SK-N-MC (cell line): ENCODE measurements at places on chromosomes 7 and 10.

DNA sequence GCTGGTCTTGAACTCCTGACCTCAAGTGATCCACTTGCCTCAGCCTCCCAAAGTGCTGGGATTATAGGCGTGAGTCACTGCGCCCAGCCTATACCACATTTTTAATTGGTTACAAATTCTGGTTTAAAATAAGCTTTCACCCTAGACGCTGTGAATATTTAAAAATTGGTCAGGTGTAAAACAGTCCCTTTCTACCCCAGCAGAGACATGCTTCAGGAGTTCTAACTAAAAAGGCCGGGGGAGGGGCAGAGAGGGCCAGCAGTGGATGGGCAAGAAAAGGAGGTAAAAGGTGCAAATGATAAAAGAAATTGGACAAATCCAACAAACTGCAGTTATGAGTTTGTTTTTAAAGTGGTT lies 70.0 kb downstream of the WAPL start:
- no peak for DNase-seq

DNA sequence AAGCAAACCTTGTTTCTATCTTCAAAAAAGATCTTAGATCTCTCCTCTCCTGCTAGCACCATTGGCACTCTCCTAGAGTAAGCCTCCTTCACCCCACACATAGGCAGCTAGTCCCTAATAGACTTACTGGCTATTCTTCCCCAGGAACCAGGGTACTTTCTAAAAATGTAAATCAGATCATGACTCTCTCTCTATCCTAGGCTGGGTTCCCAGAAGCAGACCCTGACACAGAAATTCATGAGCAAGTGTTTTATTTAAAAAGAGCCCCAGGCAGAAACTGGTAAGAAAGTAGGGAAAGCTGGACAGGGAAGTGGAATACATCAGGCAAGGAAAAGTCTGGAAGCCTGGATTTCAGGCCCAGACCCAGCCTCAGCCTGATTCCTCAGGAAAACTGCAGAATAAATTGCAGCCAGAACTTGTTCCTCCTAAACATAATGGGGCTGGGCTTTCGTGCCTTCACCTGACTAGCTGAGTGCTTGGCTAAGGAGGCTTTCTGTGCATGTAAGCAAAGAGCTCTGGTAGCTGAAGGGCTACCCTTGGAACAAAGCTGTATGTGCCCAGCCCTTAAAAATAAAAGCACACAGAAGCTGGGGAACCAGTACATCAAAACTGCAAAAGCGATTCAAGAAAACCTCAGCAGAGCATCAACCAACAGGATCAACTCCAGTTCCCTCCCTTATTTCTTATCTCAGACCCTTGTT lies 18.8 kb upstream of the SORBS1 start:
- no peak for DNase-seq

DNA sequence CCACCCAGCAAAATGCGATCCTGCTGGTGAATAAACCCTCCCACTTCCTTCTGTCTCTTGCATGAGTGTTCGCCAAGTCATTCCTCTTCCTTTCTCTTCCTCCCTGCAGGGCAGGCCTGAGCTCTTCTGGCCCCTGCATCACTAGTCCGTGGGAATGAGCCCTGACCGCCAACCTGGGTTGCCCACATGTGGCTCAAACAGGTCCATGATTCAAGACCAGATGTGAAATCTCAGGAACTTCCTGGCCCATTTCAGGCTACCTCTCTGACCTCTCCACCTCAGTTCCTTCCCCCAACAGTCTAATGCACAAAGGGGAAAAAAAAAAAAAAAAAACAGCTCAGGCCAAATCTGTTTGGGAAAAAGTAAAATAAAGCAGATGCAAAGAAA lies 5.4 kb upstream of the YWHAG start:
- no peak for DNase-seq

DNA sequence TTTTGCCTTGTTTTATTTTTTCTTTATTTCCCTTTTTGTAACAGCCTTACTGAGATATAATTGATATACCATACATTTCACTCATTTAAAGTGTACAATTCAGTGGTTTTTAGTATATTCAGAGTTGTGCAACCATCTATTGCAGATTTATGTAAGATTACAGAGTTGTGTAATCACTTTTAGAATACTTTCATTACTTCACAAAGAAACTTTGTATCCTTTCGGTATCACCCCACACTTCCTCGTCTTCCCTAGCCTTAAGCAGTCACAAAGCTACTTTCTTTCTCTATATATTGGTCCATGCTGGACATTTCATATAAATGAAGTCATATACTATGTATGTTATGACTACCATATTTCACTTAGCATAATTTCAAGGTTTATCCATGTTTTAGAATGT lies 74.6 kb downstream of the ATRNL1 start:
- DNase-seq: no peak

DNA sequence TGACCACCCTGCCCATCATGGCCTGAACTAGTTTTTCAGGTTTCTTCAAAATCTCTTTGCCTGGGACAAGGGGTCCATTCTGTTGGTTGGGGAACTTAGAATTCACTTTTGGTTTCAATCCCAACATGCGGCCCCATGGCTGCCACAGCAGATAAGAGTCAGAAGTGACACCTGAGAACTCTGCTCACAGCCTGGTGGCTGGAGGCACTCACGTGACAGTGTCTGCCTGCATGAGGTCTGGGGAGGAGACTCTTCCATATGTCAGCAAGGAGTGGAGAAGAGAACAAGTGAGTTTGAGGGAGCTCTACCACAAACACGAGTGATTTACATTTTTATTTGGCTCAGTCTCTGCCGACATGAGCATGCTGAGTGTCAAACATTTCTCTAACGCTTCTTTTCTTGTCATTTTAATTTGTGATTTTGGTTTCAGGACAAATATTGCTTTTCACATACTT lies 370.4 kb downstream of the TNS3 start:
- DNase-seq: no peak

GRCh38 chr7:158384746-158385145 lies 202.9 kb downstream of the PTPRN2 start:
- DNase-seq: no peak

- no peak for DNase-seq
These were observed 30.8 kb downstream of the MTURN start for GRCh38 chr7:30165590-30165989.

GRCh38 chr7:156918635-156919034 lies 25.7 kb upstream of the LMBR1 start:
- no peak for DNase-seq

DNA sequence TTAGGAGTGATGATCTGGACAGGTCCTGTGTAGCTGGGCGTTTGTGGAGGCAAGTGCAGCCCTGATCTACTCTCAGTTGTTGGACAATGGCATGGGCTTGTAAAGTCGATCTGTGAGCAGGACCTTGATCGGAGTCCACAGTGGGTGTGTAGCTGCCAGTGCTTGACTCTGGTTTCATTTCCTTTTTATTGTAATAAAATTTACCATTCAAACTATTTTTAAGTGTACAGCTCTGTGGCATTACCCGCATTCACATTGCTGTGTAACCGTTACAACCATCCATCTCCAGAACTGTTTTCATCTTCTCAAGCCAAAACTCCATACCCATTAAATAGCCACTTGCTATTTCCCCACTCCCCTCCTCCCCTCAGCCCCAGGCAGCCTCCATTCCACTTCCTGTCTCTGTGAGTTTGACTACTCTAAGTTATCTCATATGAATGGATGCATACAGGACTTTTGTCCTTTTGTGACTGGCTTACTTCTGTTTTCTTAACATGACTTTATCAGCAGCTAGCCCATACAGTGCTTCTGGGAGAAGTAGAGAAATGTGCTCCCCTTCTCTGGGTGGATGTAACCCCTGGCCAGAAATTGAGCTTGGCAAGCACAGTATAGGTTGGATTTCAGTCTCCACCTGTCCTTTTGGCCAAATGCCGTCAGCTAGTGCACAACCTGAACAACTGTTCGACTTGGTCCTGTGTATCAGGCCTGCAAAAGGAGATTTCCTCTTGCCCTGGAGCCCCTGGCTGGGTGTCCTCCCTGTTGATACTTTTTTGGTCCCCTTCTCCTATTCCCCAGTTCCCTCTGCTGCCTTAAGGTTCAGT lies 180.0 kb downstream of the LRMDA start:
- DNase-seq: no peak

DNA sequence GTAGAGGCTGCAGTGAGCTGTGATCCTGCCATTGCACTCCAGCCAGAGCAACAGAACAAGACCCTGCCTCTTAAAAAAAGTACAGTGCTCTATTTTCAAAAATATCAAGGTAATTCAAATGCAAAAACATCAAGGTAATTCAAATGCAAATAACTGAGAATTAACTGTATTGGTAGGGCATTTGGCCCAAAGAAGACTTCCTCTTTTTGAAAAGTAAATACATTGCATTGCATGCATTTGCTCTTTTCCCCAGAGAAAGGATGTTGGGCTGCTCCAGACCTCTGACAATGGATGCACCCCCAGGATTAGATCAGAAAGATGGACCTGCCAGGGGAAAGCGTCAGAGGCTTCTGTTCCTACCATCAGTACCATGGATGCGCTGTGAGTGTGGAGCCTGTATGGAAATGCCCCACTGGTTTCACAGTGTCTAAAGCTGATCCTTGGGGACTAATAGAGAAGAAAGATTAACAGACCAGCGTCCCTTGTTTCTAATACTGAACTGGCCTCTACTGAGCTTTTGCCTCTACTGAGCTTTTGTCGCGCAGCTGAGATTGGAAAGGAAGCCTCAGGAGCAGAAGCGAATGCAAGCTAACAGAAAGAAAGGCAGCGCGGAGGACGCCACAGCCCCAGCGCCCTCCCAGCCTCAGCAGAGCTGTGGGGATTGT lies 93.5 kb upstream of the LYZL2 start:
- no peak for DNase-seq

DNA sequence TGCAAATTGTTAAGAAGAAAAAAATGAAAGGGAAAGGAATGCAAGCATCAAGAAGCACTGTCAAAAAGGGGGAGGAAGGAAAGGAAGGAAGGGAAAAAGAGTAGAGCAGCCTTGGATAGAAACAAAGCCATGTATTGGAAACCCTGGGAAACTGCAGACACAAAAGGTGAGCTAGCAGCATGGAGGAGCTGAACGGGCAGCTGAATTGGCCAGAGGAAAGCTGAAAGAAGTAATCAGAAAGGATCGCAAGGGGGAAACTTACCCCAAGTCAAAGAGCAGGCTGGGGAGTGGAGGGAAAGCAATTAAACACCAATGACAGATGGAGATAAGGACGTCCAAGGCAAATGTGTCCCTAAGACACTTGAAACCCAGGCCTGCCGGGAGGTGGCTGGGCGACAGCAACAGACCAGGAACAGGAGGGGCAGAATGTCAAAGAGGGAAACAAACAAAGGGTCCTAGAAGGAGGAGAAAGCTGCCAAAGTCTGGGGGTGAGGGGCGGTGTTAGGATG lies 93.8 kb upstream of the SVIL start:
- DNase-seq: no peak

GRCh38 chr10:88082391-88082790 lies 219.0 kb downstream of the PTEN start:
- DNase-seq: no peak

DNA sequence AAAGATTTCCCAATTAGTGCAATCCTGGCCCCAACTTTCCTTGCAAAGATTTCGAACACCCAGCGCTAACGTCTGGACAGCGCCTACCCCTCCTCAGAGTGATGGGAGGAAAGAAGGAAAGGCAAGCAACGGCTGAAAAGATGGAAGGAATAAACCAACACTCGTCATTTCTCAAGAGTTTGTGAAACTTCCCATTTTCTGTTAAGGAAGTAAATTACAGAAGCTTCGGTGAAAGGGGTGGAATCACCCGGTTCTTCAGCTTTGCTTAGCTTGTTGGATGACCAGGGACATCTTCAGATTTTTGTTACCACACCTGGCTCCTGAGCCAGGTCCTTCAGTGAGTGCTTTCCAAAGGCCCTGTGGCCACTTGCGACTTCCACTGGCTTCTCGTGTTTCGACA lies 313.1 kb downstream of the SKIDA1 start:
- no peak for DNase-seq

DNA sequence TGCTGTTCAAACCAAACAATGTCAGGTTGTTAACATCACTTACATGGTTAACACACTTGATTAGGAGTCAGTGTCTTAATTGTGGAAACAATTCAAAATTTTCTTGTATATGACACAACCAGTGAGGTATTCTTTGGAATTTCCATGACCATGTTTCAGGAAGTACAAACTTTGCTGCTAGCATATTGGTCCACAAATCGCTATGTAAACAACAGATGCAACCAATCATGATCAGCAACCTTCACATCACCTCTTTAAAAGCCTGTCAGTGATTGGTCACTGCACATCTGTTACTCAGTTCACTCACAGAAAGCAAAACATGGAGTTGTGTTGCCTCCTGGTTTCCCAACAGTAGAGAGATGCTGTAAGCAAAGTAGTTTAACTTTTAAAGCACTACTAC lies 108.9 kb upstream of the FAM3C start:
- DNase-seq: no peak

DNA sequence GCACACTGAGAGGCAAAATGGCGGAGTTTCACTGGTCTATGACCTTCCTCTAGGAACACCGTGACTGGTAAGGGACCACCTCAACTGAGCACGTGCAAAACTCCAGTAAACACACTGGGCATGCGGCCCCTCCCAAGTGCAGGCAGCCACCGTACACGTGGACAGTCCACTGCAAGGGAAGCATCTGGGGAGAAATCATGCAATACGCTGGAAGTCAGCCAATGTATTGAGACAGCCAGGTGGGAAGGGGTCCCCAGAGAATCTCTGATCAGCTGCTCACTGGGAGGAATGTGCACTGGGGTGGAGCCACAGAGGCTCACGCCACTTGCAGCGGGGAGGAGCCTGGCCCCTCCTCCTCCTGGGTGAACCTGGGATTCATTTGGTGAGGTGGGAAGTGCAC lies 49.3 kb downstream of the CFAP46 start:
- DNase-seq: no peak

GRCh38 chr10:61318429-61318828 lies 134.8 kb downstream of the TMEM26 start:
- DNase-seq: no peak

GRCh38 chr10:119871881-119872609 lies 598 bp downstream of the MCMBP start:
- DNase-seq: no peak

DNA sequence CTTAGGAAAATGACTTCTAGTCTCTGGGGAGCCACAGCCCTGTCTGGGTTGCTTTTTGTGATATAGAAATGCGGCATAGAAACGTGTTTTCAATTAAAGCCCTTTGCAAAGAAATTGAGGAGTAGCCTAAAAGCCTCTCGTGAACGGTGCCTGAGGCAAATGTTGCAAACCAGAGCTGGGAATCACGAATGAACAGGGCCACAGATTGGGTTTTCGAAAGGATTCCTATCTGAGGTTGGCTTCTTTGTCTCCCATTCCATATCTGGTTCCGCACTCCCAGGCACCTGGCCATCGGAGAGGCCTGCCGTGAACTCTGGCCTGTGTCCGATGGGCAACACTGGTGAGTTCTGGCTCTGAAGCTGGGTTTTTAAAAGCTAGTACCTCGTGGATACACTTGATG lies 221.6 kb downstream of the TCF7L2 start:
- DNase-seq: peak; percentile 20

- DNase-seq: no peak
These were observed 42.5 kb upstream of the LRGUK start for GRCh38 chr7:134084488-134085144.

GRCh38 chr10:128480601-128481000 lies 354.4 kb upstream of the MKI67 start:
- DNase-seq: no peak

- DNase-seq: no peak
These were observed 16.0 kb upstream of the PPIF start for GRCh38 chr10:79331226-79331625.

- DNase-seq: no peak
These were observed 13.4 kb downstream of the SERPINE1 start for GRCh38 chr7:101140339-101140699.
